ENCODE measurements at places on chromosomes 16 and 17.

GRCh38 chr16:66164581-66165247, 201.8 kb upstream of the CDH5 start:
- DNase-seq = no peak

- no peak for DNase-seq
Observed at GRCh38 chr17:5120036-5120435, 4.2 kb downstream of the USP6 start.

DNA sequence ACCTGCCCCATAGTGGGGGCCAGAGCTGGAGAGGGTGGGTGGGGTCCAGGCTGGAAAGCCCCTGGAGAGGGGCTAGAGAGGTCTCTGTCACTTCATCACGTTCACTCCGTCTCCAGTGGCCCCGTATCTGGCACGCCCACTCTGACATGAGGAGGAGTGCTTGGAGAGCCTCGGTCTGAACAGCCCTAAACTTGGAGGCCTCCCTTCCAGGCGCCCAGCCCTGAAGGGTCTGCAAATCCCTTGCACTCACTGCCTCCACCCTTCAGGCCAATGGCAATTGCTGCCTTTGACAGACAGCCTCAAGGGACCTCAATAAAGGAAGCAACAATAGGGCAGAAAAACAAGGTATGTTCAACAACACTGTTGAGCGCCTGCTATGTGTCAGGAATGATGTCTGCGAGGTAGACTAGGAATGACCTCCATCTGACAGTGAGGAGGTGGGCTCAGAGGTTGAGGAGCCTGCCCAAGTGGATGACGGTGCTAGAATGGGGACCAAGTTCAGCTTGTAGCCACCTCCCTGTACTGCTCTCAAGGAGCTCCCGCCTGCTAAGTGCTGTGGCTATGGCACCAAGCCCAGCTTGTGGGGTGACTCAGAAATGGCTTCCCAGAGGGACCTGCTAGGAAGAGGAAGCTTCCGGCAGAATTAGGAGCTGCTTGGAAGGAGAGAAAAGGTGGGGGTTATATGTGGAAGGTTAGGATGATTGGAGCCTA, 2.9 kb upstream of the EPX start:
- peak; percentile 19 for DNase-seq

GRCh38 chr17:80792373-80792781, 199.3 kb upstream of the CHMP6 start:
- no peak for DNase-seq

- no peak for DNase-seq
Observed at GRCh38 chr17:16353317-16354174, at the start of gene CENPV. TSS of gene CENPV (minus strand) at chr17:16353469. CDS start at chr17:16353436, 33 bp downstream.

DNA sequence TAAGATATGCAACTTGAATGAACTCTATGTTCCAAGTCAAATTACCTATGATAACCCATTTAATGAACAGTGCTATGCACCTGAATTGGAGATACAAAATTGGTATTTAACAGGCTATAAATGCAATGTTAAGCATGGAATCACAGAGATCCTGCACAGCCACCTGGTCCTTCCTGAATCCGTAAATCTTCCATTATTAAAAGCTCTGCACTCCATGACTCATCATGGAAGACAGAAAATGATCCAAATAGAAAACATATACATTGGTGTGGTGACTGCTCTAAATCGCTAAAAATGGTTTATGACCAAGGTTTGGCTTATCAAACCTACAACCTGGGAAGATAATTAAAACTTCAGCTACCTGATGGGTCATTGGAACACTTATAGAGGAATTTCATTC, 45.3 kb downstream of the GLG1 start:
- no peak for DNase-seq
